ENCODE measurements at places on chromosomes 3 and 15.

DNA sequence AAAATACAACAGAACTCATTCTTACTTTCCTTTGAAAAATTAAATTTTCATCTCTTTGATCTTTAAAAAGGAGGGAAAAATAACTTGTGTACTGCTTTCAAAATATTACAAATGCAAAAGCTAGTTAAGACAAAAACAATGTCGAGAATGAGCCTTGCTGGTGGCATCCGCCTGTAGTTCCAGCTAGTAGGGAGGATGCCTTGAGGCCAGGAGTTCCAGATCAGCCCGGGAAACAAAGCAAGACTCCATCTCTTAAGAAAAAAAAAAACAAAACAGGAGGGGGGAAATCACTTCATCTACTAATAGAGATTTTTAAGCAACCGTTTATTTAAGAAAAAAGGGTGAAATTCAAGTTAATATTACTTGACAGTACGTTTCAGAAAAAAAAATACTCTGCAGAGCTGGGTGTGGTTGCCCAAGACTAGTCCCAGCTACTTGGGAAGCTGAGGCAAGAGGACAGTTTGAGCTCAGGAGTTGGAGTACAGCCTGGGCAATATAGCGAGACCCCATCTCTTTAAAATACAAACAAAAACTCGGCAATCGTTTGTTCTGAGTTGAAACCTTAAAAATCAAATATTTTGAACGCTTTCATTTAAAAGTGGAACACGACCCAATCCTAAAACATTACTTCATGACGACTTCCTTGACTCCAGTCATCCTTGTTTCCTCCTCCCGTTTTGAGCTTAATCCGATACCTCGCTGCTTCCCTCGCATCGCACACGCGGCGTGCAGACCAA, 1.2 kb downstream of the KPNA1 start:
- no peak for DNase-seq

GRCh38 chr15:74415966-74416916, 17.5 kb downstream of the SEMA7A start:
- no peak for DNase-seq

DNA sequence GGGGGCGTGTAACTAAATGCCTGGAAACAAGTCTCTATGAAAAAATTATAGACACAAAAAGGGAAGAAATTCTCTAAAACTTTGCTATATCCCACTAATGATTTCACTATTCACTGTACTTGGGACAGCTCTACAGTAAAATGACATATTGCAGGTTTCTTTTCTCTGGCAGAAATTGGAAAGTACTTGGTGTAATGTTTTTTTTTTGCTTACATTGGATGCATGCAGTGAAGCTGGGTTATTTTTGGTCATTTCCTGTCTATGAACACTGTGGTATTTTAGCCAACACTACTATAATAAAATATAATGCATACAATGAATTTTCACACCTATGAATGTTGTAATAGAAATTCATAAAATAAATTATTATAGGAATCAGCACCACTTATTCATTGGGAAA, 109.7 kb downstream of the LRRC49 start:
- DNase-seq = no peak

GRCh38 chr3:40660554-40660953, 135.8 kb downstream of the ZNF621 start:
- no peak for DNase-seq

- DNase-seq = no peak
These were observed 5.8 kb upstream of the SLC6A20 start for GRCh38 chr3:45802146-45802545.

DNA sequence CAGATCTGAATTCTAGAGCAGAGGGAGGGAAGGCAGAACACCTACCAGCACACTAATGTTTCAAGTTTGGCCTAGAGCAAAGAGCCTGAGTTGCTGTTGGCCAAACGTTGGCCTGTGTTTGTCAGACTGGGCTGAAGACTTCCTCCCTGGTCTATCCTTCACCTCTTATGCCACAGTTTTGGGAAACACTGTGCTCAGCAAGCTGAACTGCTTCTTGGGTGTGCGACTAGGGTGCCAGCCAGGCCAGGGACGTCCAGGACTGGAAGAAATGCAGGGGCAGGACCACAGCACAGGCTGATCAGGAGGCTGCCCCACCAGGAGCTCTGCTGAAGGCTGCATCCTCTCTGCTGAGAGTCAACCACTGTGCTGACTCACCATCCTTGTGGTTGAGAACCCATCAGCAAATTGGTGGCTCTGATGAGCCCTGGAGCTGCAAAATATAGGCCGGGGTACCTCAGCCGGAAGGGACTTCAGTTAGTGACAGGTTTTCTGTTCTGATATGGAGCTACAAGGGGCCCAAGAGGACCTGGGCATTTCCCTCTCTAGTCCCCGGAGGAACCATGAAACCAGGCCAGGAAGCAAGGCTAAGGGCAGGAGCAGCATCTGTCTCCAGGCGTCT, 131.6 kb upstream of the RASGRP1 start:
- peak; percentile 31 for DNase-seq

- DNase-seq = no peak
These were observed 769.5 kb downstream of the TUSC7 start for GRCh38 chr3:117479095-117479494.

GRCh38 chr3:87873136-87873535, 185.7 kb downstream of the CGGBP1 start:
- no peak for DNase-seq

DNA sequence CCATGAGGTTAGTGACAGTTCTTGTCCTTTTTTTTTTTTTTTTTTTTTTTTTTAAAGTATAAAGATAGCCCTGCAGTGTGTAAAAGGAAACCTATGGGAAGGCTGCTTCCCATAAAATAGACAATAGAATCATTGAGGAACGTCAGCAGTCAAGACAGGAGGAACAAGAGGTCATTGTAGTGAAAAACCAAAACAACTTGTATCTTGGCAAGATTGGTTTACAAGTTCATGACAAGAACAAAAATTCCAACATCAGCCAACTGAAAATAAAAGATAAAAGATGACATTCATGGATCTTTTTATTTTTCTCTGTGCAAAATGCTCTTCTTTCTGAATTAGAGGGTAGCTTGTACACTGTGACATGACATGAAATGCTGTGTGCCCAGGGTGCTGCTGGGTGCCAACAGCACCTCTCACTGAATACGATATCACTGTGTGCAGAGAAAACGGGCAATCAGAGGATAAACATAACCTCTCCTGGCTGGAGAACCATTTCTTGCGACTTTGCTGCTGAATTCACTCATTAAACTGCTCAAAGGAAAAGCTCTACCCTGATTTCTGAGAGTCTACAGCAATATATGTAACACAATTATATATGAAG, 30.1 kb upstream of the IP6K2 start:
- no peak for DNase-seq

GRCh38 chr3:81782585-81782984, 21.1 kb upstream of the GBE1 start:
- no peak for DNase-seq

GRCh38 chr15:81333363-81333762, 9.4 kb upstream of the STARD5 start:
- no peak for DNase-seq

DNA sequence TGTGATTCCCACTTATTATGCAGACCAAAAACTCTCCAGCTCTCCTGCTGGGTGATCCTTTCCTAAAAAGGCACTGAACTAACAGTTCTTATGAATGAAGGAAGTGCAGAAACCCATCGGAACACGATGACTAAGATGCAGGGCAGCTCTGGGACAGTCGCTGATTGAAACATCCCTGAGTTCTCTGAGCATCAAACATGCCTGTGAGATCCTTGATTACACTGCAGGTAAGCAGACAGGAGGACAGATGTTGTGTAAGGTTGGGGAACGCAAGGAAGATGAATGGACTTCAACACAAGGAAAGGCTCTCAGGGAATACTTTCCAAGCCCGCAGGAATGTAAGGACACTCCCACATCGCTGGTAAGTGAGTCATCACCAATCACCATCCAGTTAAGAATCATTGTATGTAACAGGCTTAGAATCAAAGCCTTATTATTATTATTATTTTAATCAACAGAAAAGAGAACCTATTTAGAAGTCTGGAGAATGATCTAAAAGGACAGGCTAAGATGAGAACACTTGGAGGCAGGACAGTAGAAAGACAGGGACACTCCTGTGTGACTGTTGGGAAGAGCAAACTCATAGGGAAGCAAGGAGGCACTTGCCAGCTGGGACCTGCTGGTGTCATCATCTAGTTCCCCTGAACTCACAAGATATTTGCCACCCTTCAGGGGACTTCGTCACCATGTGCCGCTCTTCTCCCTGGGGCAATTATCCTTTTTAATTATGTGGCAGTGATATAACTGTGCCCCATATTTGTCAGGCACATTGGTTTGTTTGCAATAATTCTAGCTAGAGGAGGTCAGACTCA, 26.0 kb downstream of the TMEM158 start:
- no peak for DNase-seq

DNA sequence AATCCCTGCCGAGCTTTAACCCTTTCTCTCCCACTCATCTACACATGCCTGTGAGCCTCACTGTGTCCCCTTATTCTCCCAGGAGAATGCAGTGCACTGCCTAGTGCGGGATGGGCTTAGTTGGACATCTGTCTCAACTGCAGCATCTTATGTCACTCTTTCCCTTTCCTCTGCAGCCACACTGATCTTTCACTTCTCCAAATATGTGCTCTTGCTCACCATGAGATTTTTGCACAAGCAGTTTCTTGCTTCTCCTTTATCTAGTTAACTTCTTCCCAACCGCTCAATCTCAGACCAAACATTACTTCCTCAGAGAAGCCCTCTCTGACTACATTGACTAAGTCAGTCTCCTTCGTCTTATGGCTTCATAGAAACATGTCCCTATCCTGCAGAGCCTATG, 292.3 kb downstream of the KBTBD8 start:
- no peak for DNase-seq

- no peak for DNase-seq
These were observed 94.2 kb downstream of the GABRG3 start for GRCh38 chr15:27065151-27065550.

GRCh38 chr15:101250873-101251829, 697 bp downstream of the CHSY1 start:
- no peak for DNase-seq

GRCh38 chr15:70778258-70779076, 15.1 kb upstream of the UACA start:
- DNase-seq = no peak

- DNase-seq = no peak
These were observed 60.6 kb downstream of the CHAC1 start for GRCh38 chr15:41013691-41014414.

DNA sequence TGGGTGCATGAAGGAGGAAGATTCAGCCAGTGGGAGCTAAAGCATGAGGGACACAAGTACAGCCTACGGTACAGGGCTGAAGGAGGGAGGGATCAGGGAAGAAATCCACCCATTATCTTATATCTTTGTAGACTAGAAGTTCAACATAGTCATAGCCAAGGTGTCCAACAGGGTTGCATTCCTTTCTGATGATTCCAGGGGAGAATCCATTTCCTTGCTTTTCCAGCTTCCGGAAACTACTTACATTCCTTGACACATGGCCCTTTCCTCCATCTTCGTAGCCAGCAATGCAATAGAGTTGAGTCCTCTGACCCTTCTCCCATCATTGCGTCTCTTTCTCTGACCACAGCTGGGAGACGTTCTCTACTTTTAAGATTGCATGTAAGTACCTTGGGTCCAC, 471.0 kb upstream of the SEMA6D start:
- DNase-seq = no peak

DNA sequence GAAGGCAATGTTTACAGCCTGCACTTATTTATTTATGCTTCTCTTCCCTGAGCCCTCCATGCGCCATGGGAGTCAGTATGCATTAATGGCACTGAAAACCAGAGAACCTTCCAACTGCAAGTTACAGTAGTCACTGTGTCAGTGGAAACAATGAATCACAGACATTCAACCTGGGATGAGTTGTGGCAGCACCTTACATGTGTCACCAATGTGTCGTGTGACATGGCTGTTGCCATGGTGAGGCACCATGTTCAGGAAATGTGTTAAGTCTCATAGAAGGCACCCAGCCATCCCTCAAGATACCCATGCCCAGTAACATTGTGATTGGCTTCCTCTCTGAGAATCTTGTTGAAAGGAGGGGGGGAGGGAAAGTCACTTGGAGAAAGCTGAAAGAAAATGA, 105.0 kb downstream of the FOXP1 start:
- DNase-seq = no peak

- DNase-seq = no peak
These were observed 40.3 kb downstream of the CORO2B start for GRCh38 chr15:68618908-68619698.

DNA sequence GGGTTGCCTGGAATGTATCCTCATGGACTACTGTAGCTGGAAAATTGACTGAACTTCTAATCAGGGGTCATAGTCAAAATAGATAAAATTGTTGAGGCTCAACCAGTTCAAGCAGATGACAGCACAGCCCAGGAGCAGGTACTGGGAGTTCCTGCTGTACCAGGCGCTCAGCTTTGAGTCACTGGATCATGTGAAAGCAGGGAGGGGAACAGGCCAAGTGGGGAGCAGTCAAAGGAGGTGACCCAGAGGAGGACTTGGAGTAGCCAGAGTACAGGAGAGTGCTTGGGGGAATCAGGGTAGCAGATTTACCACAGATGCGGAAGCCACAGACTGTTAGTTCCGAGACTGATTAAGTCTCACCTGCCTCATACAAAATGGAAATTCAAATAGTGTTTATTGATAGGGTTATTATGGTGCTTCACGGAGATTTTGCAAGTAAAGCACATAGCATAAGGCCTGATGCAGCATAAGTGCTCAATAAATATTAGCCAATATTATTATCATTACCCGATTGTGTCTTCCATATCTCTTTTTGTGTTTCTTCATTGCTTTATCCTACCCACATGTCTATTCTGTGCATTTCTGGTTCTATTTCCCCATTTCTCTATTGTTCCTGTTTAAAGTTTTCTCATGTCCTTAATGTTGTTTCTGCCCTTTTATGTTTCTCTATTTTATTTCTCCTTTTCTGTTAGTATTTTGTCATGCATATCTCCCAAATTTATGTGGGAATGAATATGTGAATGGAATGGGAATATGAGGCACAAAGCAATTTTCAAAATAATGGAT, 369.2 kb upstream of the MCTP2 start:
- no peak for DNase-seq

DNA sequence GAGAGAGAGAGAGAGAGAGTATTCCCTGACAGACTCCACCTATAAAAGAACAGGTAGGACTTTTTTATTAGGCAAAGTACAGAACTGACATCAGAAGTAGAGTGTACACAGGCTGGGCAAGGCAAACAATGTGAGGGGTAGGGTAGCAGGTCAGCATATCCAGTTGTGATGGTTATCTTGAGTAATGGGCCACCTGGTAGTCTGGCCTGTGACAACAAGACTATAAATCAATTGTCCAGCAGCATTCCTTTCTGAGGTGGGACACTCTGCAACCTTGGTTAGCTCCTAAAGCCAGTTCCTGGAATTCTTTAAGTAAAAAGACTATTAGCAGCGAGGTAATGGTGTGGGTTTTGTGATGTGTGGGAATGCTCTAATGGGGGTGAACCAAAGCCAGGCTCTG, 14.9 kb upstream of the TMCC1 start:
- DNase-seq = no peak

DNA sequence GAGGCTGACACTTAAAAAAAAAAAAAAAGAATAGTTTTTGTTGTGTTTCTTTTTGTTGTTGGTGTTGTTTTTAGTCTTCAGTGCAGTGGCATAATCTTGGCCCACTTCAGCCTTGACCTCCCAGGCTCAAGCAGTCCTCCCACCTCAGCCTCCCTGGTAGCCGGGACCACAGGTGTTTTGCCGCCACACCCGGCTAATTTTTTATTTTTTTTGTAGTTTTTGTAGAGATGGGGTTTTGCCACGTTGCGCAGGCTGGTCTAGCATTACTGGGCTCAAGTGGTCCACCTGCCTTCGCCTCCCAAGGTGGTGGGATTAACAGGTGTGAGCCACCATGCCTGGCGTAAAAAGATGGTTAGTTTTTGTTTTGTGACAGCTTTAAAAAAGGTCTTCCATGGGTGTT, 30.1 kb downstream of the IGF1R start:
- DNase-seq = no peak
